Right lobe of liver (tissue), 6 donors: ENCODE measurements at places on chromosomes 2 and 18. TPM values are rescaled to one million over a fixed set of nuclear protein-coding genes. Genes with fewer than 3 reads are reported as not detected.

Gene SLC23A3
- 2.7 TPM for total RNA-seq

Gene SERPINB3
- not detected for total RNA-seq

Gene AQP12B
- not detected for total RNA-seq

Gene CDCA7
- total RNA-seq: 0.20 TPM

Gene MATN3
- total RNA-seq: not detected

GRCh38 chr2:157459486-157459885 lies 15.6 kb upstream of the CYTIP start:
- no peak for DNase-seq

- DNase-seq: peak; percentile 53
Observed at GRCh38 chr2:229980431-229981184, 58.3 kb downstream of the FBXO36 start.

DNA sequence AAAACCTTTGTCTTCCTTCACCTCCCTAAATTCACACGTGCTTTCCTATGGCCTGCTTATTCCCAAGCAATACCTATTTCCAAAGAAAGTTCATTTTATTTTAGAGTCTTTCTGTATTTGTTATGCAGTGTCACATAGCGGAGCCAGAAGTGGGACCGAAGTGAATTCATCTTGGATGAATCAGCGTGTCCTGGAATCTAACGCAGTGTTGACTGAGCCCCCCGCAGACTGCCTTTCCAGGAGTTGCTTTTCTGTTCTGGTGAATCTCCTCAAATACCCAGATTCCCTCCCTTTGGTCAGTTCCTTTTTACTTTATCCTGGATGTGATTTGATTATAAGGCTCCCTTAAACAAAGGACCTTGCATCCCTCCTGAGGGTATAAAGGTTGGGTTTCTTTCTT lies 10.8 kb downstream of the ALPP start:
- DNase-seq: no peak

- DNase-seq: no peak
Observed at GRCh38 chr2:46909771-46910419, 5.7 kb downstream of the MCFD2 start.

DNA sequence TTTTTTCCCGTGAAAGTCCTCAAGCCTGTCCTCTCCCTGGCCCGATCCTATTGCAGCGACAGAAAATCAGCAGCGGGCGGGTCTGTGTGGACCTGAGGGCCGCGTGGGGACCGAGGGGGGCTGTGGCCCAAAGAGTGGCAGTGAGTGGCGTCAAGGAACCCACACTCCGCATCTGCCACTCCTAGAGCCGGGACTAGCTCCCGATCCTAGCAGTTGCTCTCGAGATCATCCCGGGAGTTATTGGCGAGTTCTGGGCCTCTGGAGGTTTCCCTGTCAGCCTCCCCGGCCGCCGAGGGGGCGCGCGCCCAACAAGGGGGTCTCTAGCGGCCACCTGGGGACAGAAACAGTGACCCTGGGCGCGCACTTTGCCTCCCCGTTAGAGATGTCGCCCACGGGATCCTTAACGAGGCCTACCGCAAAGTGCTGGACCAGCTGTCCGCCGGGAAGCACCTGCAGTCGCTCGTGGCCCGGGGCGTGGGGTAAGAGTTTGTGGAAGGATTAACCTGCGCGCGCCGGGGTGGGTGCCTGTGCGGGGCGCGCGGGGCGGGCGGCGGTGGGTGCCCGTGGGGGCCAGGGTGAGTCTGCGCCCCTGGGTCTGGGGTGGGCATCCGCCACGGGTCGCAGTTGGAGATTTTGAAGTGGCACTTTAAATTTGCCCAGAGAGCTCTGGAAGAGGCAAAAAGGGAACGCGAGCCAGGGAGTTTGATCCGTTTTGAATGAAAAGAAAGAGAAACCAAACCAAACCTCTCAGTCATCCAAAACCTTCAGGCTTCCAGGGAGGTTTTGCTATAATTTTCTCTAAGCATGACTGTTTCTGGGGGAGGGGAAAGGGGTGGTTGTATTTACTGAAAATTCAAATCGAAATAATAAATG lies 3.5 kb downstream of the ADCYAP1 start:
- no peak for DNase-seq
